ENCODE measurements at places on chromosomes 6 and 20.

GRCh38 chr6:146200176-146200575 is 171.3 kb downstream of the GRM1 start:
- no peak overlapping the region for H3K27ac ChIP-seq
- DNase-seq, result no peak
- no peaks in the 10 kb centered on the region for H3K36me3 ChIP-seq
- H3K4me1 ChIP-seq, result no peaks in the 10 kb centered on the region
- H3K27me3 ChIP-seq, result no peaks in the 10 kb centered on the region
- no peak overlapping the region for H3K4me3 ChIP-seq

- no peaks in the 10 kb centered on the region for H3K4me1 ChIP-seq
- H3K27me3 ChIP-seq, result no peaks in the 10 kb centered on the region
- H3K4me3 ChIP-seq, result no peak overlapping the region
- H3K36me3 ChIP-seq, result no peaks in the 10 kb centered on the region
- H3K27ac ChIP-seq, result no peak overlapping the region
These were observed 48.2 kb downstream of the THBS2 start for GRCh38 chr6:169205176-169206160.

DNA sequence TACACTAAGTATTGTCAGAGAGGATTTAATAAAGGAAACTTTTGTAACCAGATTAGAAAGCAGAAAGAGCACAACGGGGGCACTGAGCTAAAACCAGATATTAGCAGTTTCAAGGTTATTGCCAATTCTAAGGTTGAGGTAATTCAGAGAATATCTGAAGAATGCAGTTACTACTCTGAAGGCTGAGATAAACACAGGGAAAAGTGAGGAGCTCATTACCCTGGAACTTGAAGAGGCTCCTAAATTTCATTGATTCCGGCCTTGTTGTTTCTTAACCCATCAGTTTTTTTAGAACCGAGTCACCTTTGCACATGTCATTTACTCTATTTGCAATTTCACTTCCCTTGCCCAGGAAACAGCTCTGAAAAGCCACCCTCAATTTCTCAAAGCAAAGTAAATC is 72.4 kb upstream of the BTBD3 start:
- DNase-seq, result no peak
- H3K27me3 ChIP-seq, result no peaks in the 10 kb centered on the region
- no peak overlapping the region for H3K27ac ChIP-seq
- peaks cover 2% of the 10 kb centered on the region for H3K4me1 ChIP-seq
- H3K36me3 ChIP-seq, result no peaks in the 10 kb centered on the region

DNA sequence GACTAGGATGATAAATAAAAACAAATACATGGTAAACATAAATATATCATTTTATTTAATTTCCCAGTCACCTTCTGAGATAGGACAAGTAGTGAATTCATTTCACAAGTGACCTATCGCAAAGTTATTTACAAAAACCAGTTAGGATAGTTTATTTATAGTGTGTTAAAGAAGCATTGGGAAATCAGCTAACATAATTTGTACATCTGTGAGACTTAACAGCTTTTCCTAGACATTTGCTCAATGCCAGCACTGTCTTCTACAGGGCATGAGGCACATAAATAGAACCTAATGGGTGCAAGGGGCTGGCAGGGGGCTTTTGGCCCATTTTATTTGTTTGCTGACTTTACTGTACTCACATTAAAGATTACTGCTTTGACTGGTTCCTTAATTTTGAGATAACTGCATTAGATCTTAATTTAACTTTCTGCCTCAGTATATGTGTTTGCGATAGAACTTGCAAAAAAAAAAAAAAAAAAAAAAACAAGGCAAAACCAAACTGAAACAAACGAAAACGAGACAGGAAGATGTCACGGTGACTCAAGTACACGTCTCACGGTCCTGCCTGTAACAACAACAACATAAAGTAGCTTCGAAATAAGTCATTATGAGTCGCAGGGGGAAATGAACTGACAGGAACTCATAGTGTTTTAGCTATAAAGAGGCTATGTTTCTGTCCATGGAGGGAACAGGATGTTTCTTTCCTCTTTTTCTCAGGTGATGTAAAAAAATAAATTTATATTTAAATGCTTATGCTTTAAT is 133.7 kb upstream of the GMDS start:
- H3K27me3 ChIP-seq, result no peaks in the 10 kb centered on the region
- H3K36me3 ChIP-seq, result no peaks in the 10 kb centered on the region
- H3K27ac ChIP-seq, result no peak overlapping the region
- DNase-seq, result no peak

GRCh38 chr6:147003186-147003585 is 201.0 kb upstream of the STXBP5 start:
- DNase-seq, result no peak
- H3K27me3 ChIP-seq, result no peaks in the 10 kb centered on the region

DNA sequence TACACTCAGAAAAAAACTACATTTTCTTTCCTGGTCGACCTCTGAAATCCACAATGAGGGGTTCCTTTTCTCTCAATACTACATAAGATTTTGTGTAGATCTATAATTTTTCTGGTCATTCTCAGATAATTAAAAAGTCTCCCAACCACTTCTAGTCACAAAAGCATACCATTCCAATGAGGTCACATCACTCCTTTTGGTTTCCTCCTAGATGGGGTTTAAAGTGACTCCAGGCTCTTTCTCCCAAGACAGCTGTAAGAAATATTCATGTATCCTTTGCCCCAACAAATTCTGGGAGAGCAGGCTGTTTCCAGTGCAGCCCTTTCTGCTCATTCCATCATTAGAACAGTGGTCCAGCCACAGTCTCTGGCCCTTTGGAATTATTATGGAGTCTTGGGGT is 43.1 kb upstream of the BEND6 start:
- H3K27ac ChIP-seq, result no peak overlapping the region
- no peaks in the 10 kb centered on the region for H3K27me3 ChIP-seq

DNA sequence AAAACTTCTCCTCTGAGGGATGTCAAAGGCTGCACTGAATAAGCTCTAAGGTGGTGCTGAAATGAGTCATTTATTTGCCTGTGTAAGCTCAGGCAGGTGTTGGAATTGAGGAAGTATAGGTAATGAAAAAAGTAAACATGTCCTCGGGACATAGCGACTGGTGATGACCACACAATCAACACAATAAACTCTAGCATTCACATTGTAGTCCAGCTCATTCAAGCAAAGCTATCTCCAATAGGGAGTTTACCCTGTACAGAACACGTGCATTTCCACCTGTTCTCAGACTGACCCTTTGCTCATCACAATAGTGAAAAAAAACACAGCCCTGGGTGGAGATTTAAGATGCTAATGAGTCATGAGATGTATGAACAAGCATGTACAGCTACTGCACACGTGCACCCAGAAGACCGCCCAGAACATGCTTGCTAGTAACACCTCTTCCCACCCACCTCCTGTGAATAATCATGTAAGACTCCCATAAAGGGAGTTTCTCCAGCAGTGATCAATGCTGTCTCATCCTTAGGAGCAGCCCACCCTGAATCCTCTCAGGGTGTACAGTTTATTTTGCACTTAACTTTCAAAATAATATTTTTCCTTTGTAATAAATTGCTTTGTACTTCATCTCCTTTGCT is 33.0 kb upstream of the POU5F1 start:
- no peaks in the 10 kb centered on the region for H3K36me3 ChIP-seq
- H3K4me1 ChIP-seq, result peaks cover 11% of the 10 kb centered on the region
- no peak for DNase-seq
- H3K4me3 ChIP-seq, result no peak overlapping the region
- no peak overlapping the region for H3K27ac ChIP-seq

DNA sequence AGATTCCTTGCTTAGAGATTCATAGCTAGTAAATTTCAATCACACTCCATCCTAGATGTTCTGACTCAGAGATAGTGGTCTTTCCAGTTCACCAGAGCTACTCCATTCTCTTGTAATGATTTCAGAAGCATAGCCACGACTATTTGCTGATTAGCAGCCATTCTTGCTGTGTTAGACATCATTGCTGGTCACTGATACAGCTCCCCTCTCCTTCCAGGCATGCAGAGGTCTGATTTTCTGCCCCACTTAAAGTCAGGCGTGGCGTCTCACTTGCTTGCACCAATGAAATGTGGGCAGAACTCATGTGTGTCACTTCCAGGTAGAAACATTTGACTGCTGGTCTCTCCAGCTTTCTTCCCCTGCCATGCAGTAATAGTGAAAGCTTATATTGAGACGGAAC is 168.9 kb upstream of the JARID2 start:
- H3K27ac ChIP-seq, result no peak overlapping the region
- H3K36me3 ChIP-seq, result no peaks in the 10 kb centered on the region
- no peak for DNase-seq
- H3K4me3 ChIP-seq, result no peak overlapping the region

- no peak overlapping the region for H3K27ac ChIP-seq
- no peak for DNase-seq
- peaks cover 65% of the 10 kb centered on the region for H3K36me3 ChIP-seq
- no peaks in the 10 kb centered on the region for H3K4me1 ChIP-seq
- H3K27me3 ChIP-seq, result no peaks in the 10 kb centered on the region
- no peak overlapping the region for H3K4me3 ChIP-seq
These were observed 41.2 kb downstream of the CDC5L start for GRCh38 chr6:44428682-44429081.

- no peak overlapping the region for H3K4me3 ChIP-seq
- no peaks in the 10 kb centered on the region for H3K36me3 ChIP-seq
- H3K4me1 ChIP-seq, result no peaks in the 10 kb centered on the region
- no peaks in the 10 kb centered on the region for H3K27me3 ChIP-seq
These were observed 137.2 kb downstream of the SYNE1 start for GRCh38 chr6:152499931-152500330.

DNA sequence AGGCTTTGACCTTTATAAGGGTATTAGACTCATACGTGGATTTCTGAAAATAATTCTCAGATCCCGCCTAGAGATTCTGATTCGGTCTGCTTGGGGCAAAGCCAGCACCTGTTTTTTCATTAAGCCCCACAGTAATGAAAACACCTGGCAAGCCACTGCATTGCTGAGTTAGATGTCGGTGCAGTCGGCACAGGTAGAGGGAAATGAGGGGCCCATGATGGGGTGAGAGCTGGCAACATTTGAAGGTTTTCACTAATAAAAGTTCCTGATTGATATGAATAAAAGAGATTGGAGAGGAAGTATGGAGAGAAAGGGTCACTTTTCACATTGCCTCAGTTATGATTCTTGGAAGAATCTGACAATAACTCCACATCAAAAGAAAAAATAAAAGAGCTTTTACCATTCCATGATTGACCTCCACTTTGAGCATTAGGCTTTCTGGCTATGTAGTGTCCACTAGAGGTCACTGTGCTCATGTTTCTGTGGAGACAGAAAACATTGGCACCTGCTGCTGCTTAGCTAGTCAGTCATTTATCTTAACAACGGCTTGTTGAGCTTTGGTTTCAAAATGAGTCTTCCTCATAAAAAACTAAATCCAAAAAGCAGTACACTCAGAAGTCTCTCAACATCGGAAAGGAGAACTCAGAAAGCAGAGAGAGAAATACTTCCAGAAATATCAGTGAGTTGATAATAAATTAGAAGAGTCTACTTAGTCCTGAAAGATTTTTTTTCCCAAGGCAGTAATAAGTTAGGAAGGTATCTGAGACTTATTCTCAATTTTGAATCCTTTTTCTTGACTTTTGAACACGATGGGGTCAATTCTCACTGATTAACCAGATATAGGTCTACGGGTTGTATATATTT is 53.3 kb upstream of the KLHL31 start:
- no peaks in the 10 kb centered on the region for H3K27me3 ChIP-seq
- DNase-seq, result no peak
- H3K4me3 ChIP-seq, result no peak overlapping the region
- H3K36me3 ChIP-seq, result no peaks in the 10 kb centered on the region
- no peak overlapping the region for H3K27ac ChIP-seq
- no peaks in the 10 kb centered on the region for H3K4me1 ChIP-seq

- no peak overlapping the region for H3K27ac ChIP-seq
- H3K4me1 ChIP-seq, result no peaks in the 10 kb centered on the region
- no peak overlapping the region for H3K4me3 ChIP-seq
- no peaks in the 10 kb centered on the region for H3K36me3 ChIP-seq
- H3K27me3 ChIP-seq, result peaks cover 11% of the 10 kb centered on the region
These were observed 368.4 kb downstream of the THBS2 start for GRCh38 chr6:168885196-168885595.

DNA sequence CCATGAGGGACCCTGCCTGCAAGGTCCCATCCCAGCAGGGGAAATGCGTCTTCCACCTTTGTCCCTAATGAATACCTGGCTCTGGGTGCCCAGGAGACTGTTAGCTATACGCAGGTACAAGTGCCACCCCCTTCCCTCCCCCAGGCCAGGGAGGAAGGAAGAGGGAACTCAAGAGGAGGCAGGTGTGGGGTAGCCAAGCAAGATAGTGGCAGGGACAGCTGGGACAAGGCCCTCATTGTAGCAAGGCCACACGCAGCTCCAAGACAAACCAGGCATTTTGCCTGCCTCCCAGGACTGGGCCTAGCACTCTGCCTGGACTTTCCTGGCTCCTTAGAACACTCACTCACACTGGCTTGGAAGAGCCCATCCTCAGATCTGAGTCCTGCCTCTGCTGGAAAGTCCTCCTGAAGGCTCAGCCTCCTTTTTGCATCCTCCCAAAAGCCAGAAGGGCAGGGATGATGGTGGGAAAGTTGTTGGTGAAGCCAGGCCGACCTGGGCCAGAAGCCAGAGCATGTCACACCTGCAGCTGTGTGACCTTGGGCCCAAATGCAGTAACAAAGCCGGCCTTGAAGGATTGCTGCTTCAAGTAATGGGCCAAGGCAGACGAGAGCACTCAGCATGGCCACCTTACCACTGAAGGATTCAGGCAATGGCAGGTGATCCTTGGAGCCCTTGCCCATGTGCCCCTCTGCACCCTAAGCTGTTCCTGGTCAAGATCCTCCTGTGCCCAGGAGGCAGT is 27.7 kb downstream of the SNPH start:
- H3K36me3 ChIP-seq, result no peaks in the 10 kb centered on the region
- no peaks in the 10 kb centered on the region for H3K27me3 ChIP-seq
- DNase-seq, result no peak
- no peak overlapping the region for H3K4me3 ChIP-seq
- H3K27ac ChIP-seq, result no peak overlapping the region

DNA sequence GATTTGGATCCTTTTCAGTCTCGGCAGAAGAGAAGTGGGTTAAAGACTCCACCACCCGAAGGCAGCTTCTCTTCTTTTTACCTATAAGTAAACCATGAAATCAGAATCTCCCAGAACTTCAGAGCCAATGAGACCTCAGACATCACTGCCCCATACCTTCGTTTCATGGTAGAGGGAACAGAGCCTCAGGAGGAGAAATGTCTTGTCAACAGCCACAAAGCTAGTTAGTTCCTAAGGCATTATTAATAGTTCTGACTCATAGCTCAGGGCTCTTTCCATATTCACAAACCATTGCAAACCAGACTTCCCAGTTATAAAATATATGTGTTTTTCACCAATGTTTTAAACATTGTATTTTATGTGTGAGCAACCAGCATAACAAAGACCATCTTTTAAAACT is 118.7 kb upstream of the RIPOR2 start:
- no peaks in the 10 kb centered on the region for H3K4me1 ChIP-seq
- no peaks in the 10 kb centered on the region for H3K27me3 ChIP-seq
- no peak for DNase-seq
- H3K36me3 ChIP-seq, result no peaks in the 10 kb centered on the region
- H3K27ac ChIP-seq, result no peak overlapping the region
- H3K4me3 ChIP-seq, result no peak overlapping the region

DNA sequence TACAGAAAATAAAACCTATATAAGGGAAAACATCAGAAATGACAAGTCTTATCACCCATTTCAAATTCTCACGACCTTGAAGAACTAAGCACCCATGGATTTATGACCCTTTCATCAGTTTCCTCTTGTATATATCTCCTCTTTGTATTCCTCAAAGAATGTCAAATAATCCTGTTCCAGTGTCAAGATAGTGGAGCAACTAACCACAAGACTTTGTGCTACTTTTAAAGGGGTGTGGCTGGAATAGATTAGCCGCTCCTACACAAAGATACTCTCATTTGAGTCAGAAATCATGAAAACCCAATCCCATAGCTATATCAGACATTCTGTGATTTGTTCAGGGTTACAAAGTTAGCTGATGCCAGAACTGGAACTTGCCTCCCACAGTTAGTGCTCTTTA is 6.6 kb downstream of the REPS1 start:
- H3K36me3 ChIP-seq, result no peaks in the 10 kb centered on the region
- no peak for DNase-seq
- no peak overlapping the region for H3K4me3 ChIP-seq
